ENCODE measurements at places on chromosomes 3 and 15. TPM values are rescaled to one million over a fixed set of nuclear protein-coding genes. Genes with fewer than 3 reads are reported as not detected.

Gene BNIP2
- total RNA-seq: 68.7 TPM

Gene CHRNA5
- 3.8 TPM for total RNA-seq

Gene PYGO1
- total RNA-seq: not detected

Gene TM4SF18
- total RNA-seq: not detected

Gene MOBP
- total RNA-seq: not detected

Gene SLC28A1
- total RNA-seq: not detected

Gene SCG3
- total RNA-seq: not detected

Measured in T-helper 2 cell treated with Interferon-gamma antibody and Interleukin-4, amounts not matched to agents 100 ng/mL and 5 ng/mL, for 36 hours (primary cell).